ENCODE measurements at places on chromosomes 16 and 17.
A peak's percentile ranks its signal among the peaks of the same experiment; 100 is the strongest.

- DNase-seq = no peak
These were observed 147.9 kb downstream of the STXBP4 start for GRCh38 chr17:55116440-55116914.

- DNase-seq = no peak
These were observed 2.3 kb downstream of the KRTAP1-5 start for GRCh38 chr17:41024697-41025096.

- no peak for DNase-seq
These were observed 78.4 kb downstream of the ANKFN1 start for GRCh38 chr17:56231693-56232092.

GRCh38 chr17:39822051-39822451, 42.1 kb downstream of the IKZF3 start:
- no peak for DNase-seq

GRCh38 chr16:11320170-11320569, 25.1 kb upstream of the RMI2 start:
- no peak for DNase-seq

- DNase-seq = no peak
These were observed 4.0 kb upstream of the BAIAP2 start for GRCh38 chr17:81030741-81031565.

- no peak for DNase-seq
These were observed 31.7 kb downstream of the BMERB1 start for GRCh38 chr16:15466131-15466530.

GRCh38 chr17:63163158-63163520, 197.1 kb downstream of the TANC2 start:
- no peak for DNase-seq

DNA sequence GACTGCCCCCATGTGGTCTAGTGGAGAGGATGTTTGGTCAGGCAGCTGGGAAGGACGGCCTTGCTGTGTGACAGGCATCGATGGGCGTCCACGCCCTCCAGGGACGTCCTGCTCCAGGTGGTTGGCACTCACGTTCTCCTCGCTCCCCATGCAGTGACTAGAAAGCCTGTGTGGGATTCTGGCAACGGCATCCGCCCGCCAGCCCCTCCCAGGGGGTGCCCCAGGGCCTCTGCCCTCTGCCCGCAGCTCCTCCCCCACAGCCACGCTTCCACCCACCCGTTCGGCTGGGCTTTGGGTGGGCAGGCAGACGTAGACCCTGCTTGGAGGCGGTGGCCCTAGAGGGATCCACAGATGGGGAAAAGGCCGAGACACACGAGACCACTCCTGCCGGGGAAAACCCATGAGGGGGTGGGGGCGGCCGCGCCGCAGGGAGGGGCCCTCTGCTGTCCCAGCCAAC, 4.7 kb upstream of the IL17C start:
- DNase-seq = peak; percentile 71

DNA sequence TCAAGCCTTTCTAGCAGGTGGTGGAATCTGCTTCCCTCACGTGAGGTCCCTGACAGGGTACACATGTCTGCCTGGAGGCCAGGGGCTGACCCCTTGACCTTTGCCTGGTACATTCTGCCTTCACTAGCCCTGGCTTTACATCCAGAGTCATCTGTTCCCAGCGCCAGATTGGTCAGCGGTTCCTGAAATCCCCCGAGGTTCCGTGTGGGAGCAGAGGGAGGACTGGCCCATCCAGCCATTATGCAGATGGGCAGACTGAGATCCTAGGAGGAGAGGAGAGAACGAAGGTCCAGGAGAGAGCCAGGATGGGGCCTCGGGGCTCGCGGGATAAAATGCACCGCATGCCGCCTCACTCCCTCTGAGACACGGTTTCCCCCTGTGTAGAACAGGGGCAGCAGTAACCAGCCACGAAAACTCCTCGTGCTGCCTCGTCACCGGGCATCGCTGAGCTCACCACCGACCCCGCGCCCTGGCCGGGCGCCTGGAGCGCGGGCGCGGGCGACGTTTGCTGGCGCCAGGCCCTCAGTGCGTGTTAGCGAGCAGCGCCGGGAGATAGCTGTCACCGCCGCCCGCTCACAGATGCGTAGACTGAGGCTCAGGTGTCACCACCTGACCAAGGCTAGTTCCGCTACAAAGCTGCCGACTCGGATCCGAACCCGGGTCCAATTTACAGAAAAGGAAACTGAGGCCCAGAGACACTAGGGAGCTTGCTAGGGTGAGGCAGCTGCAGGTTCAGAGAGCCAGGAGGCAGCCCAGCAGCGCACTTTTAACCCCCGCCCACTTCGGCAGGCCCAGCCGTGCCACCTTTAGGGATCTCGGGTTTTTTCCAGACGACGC, 811 bp upstream of the MAP2K3 start:
- no peak for DNase-seq

GRCh38 chr16:83737729-83738354, 69.9 kb upstream of the HSBP1 start:
- DNase-seq = no peak

DNA sequence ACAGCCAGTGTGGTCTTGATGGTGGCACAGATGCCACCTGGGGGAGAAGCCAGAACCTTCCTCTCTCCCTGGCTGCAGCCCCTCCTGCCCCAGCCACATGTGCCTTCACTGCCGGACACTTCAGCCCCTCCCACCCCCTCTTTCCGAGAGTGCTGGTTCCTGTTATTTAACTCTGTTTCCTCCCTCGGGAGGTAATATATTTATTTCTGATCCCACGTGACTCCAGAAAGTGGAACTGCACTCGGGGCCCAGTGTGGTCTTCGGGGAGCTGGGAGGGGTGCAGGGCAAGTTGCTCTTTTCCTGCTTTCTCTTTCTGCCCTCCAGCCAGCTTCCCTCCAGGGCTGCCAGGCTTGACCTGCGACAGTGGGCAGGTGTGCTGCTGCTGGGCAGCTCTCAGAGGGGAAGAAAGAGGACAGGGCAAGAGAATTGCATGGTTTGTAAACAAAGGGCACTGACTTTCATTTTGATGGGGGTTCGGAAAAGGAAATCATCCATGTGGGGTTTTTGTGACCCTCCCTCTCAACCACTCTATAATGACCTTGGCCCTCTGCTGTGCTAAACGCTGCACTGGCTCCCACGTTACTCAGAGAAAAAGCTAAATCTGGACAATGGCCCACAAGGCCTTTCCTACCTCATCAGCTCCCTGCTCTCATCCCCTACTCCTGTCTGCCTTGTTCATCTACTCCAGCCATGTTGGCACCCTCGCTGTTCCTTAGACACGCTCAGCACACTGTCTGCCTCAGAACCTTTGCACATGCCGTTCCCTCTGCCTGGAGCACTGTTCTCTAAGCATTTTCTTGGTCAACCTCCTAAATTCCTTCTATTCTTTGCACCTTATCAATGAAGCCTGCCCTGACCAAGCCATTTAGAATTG, 8.2 kb upstream of the CIITA start:
- DNase-seq = no peak

GRCh38 chr17:8900207-8900606, 32.7 kb upstream of the PIK3R6 start:
- no peak for DNase-seq

DNA sequence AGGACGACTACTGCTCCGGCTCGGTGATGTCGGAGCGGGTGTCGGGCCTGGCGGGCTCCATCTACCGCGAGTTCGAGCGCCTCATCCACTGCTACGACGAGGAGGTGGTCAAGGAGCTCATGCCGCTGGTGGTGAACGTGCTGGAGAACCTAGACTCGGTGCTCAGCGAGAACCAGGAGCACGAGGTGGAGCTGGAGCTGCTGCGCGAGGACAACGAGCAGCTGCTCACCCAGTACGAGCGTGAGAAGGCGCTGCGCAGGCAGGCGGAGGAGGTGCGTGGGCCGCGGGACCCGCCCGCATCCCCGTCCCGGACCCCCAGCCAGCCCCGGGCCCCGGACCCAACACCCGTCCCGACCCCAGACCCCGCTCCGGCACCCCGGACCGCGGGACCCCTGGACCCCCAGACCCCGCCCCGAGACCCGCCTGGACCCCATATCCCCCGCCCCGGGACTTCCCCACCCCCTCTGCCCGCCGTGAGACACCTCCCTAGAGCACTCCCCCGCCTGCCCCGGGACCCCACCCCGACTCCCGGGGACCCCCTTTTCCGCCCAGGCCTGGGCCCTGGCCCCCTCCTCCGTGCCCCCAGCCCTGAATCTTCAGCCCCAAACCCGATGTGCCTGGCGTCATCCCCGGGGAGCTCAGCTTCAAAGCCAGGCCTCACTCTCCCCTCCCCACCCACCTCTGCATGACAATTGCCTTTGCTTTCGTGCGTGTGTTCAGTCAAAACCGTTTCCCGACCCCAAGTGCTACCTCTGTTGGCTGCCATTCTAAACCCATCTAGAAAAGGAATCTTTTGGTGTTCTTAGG, 594 bp downstream of the MAPK8IP3 start:
- peak; percentile 55 for DNase-seq

- no peak for DNase-seq
These were observed 7.0 kb upstream of the ZNF652 start for GRCh38 chr17:49369089-49369488.

DNA sequence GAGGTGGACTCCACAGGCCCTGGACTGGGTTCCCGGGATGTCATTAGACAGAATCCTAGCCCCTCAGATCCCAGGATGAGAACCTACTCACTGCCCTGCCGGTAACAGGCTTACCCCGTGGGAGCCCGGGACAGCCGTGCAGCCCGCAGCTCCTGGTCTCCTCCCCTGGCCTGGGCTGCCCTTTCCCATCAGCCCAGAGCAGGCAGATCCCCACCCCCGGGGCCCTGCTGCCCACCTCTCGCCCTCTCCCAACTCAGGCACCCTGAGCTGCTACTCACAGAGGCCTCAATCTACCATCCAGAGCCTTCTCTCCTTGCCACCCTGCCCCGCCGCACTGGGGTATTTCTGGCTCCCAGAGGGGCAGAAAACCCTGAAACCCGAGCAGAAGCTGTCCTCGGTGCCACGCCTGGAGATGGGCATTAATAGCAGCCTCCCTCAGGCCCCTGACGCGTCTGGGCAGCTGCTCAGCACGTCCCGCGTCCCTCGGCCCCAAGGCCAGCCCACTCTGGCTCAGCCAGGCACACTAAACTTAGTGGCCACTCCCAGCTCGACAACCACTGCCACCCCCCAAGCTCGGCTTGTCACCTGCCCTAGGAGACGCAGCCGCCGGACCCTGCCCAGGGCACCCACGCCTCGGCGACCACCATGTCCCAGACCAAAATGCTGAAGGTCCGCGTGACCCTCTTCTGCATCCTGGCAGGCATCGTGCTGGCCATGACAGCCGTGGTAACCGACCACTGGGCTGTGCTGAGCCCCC, at the start of gene CACNG1:
Gene CACNG1 (plus strand): TSS at position 539 of the 757 bp plus-strand sequence. CDS start 107 bp downstream, at position 646.
- no peak for DNase-seq

GRCh38 chr17:10013365-10014112, 108.5 kb upstream of the RCVRN start:
- no peak for DNase-seq

DNA sequence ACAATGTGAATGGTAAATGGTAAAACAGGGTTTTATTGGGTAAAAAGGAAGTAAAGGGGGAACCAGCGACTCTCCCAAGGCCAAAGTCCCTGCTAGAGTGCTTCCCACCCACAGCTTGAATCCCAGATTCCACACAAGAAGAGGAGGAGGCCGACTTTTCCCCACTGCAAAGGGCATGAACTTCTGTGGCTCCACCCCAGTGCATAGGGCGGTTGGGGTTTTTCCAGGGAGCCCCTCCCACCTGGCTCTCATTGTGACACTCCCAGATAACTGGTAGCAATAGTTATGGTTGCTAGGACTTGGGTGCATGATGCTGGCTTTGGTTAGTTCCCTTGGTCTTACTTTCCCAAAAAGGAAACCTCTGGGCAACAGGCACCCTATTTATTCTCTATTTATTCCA, 666.0 kb upstream of the CA10 start:
- no peak for DNase-seq

DNA sequence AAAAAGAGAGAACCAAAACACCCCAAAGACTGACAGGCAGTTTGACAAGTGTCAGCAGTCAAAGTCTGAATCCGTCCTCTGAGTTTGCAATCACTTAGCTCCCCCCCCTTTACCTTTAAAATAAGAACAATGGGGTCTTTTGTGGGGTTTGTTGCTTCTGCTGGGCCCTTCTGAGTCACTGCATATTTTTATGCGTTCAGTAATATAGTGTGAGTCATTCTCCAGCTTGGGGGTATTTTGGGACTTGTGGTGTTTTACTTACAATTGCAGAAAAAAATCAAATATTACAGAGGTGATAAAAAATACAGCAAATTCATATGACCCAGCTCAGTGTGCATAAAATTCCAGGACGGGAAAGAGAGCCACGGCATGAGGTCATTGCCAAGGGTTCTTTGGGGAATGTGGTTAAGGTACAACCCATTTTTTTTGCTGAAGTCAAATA, 120.1 kb downstream of the CYLD start:
- DNase-seq = no peak

DNA sequence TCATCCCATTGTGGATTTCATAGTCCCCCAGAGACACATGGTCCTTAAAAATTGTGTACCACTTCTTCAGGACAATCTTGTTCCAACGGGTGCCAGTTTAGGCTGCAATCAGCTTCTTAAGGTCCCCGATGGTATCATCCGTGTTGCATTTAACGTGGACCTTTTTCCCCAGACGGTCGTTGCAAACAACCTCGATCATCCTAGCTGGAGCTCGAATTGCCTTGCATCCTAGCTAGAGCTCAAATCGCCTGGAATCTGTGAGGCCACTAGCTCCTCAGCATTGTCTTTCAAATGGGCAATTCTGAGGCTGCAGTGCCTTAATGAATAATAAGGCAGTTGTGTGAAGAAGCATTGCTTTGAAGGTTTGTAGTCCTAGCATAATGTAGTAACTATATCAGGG, 37.7 kb upstream of the RHBDL3 start:
- DNase-seq = no peak

GRCh38 chr16:87150262-87150661, 166.9 kb downstream of the C16orf95 start:
- no peak for DNase-seq

- DNase-seq = no peak
These were observed 22.8 kb downstream of the CCDC102A start for GRCh38 chr16:57513371-57514102.

GRCh38 chr17:69401251-69401650, 13.2 kb upstream of the MAP2K6 start:
- DNase-seq = no peak

GRCh38 chr17:74888469-74888868, 5.0 kb downstream of the FADS6 start:
- DNase-seq = no peak

Measured in stimulated activated CD8-positive, alpha-beta memory T cell treated with anti-CD3 and anti-CD28 coated beads, Interleukin-4, amount 100 ng/mL, for 48 hours (primary cell).